Right cardiac atrium (tissue), 5 donors: ENCODE measurements at places on chromosomes 7 and 10. TPM values are rescaled to one million over a fixed set of nuclear protein-coding genes. Genes with fewer than 3 reads are reported as not detected.

ADAMTS14 gene
- 0.14 TPM for polyA plus RNA-seq

ABCB4 gene
- polyA plus RNA-seq: 5.4 TPM

C10orf105 gene
- polyA plus RNA-seq: 0.09 TPM

ZNF273 gene
- polyA plus RNA-seq: 2.6 TPM

NCOA4 gene
- 93.7 TPM for polyA plus RNA-seq

FAM131B gene
- polyA plus RNA-seq: 0.27 TPM

TCF7L2 gene
- 9.2 TPM for polyA plus RNA-seq

IFIT3 gene
- 10.2 TPM for polyA plus RNA-seq

TACR2 gene
- polyA plus RNA-seq: 0.27 TPM
